Natural killer cell treated with Interleukin-12 subunit alpha and Interleukin-12 subunit beta and Interleukin-15 and Interleukin-18, amount 100 ng/mL, for 72 hours (primary cell): ENCODE measurements at places on chromosomes 13 and 19. TPM values are rescaled to one million over a fixed set of nuclear protein-coding genes. Genes with fewer than 3 reads are reported as not detected.

DNA sequence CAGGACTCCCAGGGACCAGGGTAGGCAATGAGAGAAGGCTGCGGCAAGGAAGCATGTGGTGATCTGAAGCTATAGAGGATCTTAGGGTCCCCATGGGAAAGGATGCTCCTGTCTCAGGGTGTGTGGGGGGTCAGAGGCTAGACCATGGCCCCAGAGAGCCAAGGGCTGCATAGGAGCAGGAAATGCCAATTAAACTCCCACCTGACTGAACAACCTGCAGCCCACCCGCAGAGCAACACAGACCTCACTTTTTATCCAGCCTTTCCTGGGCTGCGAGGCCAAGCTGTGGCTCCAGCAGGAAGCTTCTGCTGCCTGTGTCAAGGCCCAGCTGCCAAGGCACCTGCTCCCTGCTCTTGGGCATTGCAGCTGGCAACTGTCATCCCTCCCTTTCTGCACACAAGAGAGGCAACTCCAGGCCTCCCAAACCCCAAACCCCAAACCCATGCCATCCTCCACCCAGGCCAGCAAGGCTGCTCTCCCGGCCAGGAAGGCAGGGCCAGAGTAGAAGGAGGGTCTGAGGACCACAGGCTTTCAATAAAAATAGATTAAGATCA is 290.1 kb downstream of the FOXO1 start:
- peaks cover 4% of the 10 kb centered on the region for H3K27me3 ChIP-seq
- peaks cover 7% of the 10 kb centered on the region for H3K4me1 ChIP-seq
- no peak overlapping the region for H3K27ac ChIP-seq
- no peaks in the 10 kb centered on the region for H3K36me3 ChIP-seq
- no peak for DNase-seq

DNA sequence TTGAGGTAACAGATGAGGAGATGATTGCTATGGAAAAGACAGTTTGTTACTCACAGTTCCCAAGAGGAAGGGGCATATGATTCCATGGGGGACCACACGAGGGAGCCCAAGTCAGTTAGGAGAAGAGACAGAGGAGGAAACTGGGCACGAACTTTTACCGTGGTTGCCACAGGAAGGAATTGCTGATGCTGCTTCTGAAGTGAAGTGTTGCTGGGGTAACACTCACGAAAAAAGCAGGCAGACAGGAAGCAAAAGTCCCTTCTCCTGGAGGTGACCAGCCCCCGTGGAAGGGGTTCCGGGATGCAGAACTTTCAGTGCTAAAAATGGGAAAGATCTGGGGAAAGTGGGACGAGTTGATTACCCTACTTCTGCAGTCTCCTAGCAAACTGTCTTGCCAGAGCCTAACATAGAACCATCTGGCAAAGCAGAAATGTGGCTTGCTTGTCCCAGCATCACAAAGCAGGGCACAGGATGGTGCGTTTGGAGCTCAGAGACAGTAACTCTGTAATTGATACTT is 35.4 kb upstream of the MAP3K10 start:
- H3K4me3 ChIP-seq: peak overlapping the region; percentile 68
- no peak for DNase-seq
- no peaks in the 10 kb centered on the region for H3K27me3 ChIP-seq
- H3K27ac ChIP-seq: peak overlapping the region; percentile 22
- H3K4me1 ChIP-seq: peaks cover 13% of the 10 kb centered on the region

DNA sequence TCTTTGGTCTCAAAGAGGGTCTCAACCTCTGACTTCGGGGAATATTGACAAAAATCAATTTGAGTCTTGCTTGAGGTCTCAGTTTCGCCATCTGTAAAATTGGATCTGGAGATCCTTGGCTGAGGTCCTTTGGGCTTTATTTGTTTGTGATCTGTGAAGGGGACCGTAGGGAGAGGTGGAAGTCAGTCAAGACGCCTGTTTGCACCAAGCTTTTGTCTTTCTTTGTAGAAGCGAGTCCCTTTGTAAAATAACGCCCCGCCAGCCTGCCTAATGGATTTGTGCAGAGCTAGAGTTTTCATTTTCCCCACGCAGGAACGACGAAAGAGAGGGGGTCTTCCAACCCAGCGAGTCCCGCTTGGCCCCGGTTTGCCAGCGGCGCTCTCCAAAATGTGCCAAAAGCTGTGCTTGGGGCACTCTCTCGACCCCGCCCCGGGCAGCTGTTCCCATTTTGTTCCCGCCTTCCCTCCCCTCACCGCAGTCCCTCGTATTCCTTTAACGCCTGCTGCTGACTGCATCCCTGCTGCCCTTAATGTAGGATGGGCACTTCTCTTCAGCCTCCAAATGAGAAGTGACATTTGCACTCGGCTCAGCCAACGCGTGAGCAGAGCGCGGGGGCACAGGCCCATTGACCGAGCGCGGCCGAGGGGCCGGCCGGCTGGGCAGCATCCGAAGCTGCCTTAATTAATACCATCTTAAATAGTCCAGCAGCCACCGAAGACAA is 13.0 kb downstream of the ZIC5 start:
- H3K4me3 ChIP-seq: no peak overlapping the region
- peaks cover 65% of the 10 kb centered on the region for H3K27me3 ChIP-seq
- no peaks in the 10 kb centered on the region for H3K36me3 ChIP-seq
- H3K27ac ChIP-seq: no peak overlapping the region

DNA sequence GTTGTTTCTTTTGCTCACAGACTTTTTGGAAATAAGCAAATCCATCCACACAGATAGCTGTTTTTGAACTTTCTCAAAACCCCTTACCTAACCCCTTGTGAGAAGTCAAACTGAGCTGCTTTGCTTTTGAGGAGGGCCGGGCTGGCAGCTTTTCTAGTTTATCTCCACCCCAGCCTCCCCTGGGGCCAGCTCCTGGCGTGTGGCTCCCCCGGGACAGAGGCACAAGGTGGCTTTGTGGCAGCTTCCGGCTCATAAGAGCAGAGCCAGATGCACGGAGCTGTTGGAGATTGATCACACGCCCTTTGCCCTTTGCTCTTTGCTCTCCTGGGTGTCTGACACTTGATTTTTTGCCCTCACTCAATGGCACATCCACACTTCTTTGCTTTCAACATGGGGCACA is 24.9 kb upstream of the RNF113B start:
- no peak for DNase-seq
- no peaks in the 10 kb centered on the region for H3K4me1 ChIP-seq
- H3K36me3 ChIP-seq: peaks cover 14% of the 10 kb centered on the region
- no peak overlapping the region for H3K4me3 ChIP-seq

DNA sequence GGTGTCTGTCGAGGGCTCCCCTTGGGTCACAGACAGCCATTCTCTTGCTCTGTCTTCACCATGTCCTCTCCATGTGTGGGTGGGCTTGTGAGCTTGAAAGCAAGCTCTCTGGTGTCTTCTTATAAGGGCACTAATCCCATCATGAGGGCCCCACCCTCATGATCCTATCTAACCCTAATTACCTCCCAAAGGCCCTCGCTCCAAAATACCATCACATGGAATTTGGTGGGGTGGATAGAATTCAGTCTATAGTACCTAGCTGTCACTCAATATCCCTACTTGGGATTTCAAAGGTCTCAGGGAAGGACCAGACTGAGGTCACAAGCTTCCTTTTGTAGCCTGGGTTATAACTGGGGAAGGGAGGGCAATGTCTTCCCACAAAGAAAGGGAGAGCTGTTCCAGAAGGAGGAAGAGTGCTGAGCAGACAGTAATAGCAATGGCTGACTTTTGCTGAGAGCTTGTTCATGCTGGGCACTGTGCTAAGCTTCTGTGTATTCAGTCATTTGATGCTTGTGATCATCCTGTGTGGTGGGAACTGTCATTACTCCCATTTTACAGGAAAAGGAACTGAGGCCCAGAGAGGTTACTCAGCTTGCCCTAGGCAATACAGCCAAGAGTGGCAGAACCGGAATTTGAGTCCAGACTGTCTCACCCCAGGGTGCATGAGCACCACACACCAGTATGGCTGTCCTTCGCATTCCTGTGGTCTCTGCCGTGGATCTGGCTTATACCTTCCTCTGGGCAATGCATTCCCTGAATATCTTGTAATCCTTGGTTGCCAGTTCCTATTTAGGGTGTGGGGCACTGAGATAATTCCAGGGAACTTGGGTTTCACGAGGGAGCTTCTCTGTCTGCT is 8.2 kb downstream of the FXYD5 start:
- H3K27me3 ChIP-seq: no peaks in the 10 kb centered on the region
- H3K27ac ChIP-seq: peak overlapping the region; percentile 64
- H3K4me3 ChIP-seq: no peak overlapping the region
- peak; percentile 8 for DNase-seq
- H3K36me3 ChIP-seq: peaks cover 64% of the 10 kb centered on the region
- peaks cover 7% of the 10 kb centered on the region for H3K4me1 ChIP-seq

DNA sequence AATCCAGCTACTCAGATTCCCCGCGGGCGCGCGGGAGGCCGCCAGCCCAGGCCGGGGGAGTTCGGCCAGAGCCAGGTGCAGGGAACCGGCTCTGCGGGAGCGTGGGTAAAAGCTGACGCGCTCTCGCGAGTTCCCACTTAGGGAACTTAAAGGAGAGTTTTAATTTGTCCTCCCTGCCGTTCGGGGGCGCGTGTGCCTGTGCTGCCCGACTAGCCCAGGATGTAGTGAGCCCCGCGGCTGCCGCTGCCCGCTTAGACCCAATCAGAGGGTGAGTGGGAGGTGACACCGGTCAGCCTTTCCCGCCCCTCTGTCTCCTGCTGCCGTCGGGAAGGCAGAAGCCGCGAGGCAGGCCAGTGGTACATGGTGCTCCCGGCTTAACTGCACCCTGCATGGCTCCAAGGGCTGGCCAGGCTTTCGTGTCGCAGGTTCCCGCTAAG is 36.0 kb upstream of the NEK3 start:
- peak overlapping the region; percentile 90 for H3K4me3 ChIP-seq
- peaks cover 11% of the 10 kb centered on the region for H3K4me1 ChIP-seq

GRCh38 chr13:50116430-50116973 is 101.3 kb downstream of the KCNRG start:
- H3K27me3 ChIP-seq: no peaks in the 10 kb centered on the region
- no peak overlapping the region for H3K4me3 ChIP-seq
- H3K27ac ChIP-seq: no peak overlapping the region
- peaks cover 10% of the 10 kb centered on the region for H3K4me1 ChIP-seq

DNA sequence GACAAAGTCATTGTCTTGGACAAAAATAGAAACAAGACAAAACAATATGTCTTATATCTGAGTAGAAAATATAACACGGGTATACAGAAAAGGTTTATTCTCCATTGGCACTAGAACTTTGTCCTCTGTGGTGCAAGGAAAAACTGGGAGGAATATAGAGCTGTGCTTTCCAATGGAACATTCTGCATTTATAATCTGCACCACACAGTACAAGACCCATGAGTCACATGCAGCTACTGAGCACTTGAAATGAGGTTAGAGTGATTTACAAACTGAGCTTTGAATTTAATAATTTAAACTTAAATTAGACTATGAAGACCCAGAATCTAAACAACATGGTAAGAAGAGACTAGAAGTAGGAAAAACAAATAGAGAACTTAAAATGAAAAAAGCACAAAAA is 86.1 kb downstream of the RAP2A start:
- no peak for DNase-seq
- no peak overlapping the region for H3K4me3 ChIP-seq
- H3K27ac ChIP-seq: no peak overlapping the region
- H3K4me1 ChIP-seq: no peaks in the 10 kb centered on the region
- no peaks in the 10 kb centered on the region for H3K36me3 ChIP-seq

DNA sequence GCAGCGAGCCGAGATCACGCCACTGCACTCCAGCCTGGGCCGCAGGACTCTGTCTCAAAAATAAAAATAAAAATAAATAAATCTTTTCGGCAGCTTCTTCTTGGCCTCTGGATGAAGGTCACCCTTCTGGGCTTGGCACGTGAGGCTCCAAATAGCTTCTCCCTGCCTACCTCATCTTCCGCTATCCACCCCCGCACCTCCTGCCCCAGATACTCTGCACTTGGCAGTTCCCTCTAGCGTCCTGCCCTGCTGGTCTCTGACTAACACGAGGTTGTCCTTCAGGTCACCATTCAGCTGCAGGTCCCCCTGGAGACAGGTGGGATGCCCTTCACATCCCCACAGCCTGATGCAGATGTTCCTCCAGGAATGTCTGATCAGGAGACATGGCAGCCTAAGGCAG is 8.5 kb upstream of the CCL25 start:
- H3K4me3 ChIP-seq: no peak overlapping the region
- DNase-seq: no peak
- H3K4me1 ChIP-seq: peaks cover 6% of the 10 kb centered on the region
- no peaks in the 10 kb centered on the region for H3K36me3 ChIP-seq
- H3K27me3 ChIP-seq: no peaks in the 10 kb centered on the region

DNA sequence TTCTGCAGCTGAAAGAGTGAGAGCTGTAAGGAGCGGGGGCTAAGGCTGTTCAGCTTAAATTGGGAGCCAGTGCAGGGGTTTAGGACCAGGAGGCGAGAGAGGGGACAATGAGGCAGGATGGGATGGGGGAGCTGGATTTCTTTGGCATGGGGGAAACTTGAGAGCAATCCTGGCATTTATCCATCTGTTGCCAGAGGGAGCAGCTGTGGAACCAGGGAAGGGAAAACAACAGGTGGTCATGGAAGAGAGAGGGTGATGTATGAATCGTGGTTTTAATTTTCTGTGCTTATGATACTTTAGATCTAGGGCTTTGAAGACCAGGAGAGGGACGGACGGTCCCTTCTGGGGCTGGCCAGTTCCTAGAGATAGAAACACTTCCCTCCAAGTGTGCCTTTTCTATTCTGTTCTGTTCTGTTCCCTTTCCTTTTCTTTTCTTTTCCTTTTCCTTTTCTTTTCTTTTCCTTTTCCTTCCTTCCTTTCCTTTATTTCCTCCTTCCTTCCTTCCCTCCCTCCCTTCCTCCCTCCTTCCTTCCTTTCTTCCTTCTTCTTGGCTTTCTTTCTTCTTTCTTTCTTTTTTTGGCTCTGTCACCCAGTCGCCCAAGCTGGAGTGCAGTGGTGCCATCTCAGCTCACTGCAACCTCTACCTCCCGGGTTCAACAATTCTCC is 16.0 kb upstream of the CCL25 start:
- H3K4me3 ChIP-seq: no peak overlapping the region
- H3K36me3 ChIP-seq: no peaks in the 10 kb centered on the region
- DNase-seq: no peak

GRCh38 chr19:11014403-11014911 is 53.6 kb downstream of the SMARCA4 start:
- no peaks in the 10 kb centered on the region for H3K27me3 ChIP-seq

DNA sequence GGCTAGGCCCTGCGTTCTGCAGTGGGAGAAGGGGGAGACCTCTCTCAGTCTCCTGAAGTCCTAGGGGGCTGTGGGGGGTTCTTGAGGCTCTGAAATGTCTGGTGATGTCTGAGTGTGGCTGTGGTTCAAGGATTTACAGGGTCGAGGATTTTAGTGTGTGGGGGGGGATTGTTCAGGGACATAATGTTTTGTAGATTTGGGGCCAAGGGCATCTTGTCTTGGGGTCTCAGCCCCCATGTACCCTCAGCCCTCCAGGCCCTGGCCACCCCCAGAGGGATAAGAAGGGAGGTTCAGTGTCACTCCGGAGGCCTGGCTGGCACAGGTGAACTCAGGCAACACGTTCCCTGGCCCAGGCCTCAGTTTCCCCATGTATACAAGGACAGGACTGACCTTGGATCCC is 2.4 kb upstream of the APC2 start:
- H3K4me1 ChIP-seq: peaks cover 18% of the 10 kb centered on the region
- H3K27me3 ChIP-seq: peaks cover 24% of the 10 kb centered on the region
- H3K4me3 ChIP-seq: no peak overlapping the region
- no peak for DNase-seq

- H3K36me3 ChIP-seq: no peaks in the 10 kb centered on the region
- no peak for DNase-seq
- no peaks in the 10 kb centered on the region for H3K27me3 ChIP-seq
- no peak overlapping the region for H3K4me3 ChIP-seq
- H3K27ac ChIP-seq: no peak overlapping the region
Measured at GRCh38 chr13:61247149-61247936, 168.3 kb downstream of the PCDH20 start.

Gene LIG4
- total RNA-seq: 13.7 TPM

Gene SULT2B1
- not detected for total RNA-seq

Gene LILRB3
- 0.43 TPM for total RNA-seq

Gene STOML3
- not detected for total RNA-seq
